ENCODE measurements at places on chromosomes 3 and 15.

- no peak for DNase-seq
Measured at GRCh38 chr3:143484846-143485512, 363.3 kb downstream of the SLC9A9 start.

DNA sequence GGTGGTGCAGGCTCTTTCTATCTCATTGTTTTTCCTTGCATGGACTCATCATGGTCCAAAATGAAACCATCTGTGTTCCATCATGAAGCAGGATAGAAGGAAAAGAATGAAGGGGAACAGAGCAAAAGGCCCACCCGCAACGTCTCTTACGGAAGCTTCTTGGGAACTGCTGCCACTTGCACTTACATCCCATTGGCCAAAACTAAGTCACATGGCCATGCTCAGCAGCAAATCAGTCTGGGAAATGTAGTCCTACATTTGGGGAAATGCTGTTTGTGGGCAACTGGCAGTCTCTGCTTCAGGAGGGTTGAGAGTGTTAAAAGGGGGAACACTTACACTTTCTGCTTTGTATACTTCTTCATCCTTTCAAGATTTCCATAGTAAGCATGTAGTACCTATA lies 191.6 kb downstream of the SV2B start:
- DNase-seq, result no peak

- DNase-seq, result no peak
Measured at GRCh38 chr3:100796556-100796955, 87.3 kb downstream of the TFG start.

DNA sequence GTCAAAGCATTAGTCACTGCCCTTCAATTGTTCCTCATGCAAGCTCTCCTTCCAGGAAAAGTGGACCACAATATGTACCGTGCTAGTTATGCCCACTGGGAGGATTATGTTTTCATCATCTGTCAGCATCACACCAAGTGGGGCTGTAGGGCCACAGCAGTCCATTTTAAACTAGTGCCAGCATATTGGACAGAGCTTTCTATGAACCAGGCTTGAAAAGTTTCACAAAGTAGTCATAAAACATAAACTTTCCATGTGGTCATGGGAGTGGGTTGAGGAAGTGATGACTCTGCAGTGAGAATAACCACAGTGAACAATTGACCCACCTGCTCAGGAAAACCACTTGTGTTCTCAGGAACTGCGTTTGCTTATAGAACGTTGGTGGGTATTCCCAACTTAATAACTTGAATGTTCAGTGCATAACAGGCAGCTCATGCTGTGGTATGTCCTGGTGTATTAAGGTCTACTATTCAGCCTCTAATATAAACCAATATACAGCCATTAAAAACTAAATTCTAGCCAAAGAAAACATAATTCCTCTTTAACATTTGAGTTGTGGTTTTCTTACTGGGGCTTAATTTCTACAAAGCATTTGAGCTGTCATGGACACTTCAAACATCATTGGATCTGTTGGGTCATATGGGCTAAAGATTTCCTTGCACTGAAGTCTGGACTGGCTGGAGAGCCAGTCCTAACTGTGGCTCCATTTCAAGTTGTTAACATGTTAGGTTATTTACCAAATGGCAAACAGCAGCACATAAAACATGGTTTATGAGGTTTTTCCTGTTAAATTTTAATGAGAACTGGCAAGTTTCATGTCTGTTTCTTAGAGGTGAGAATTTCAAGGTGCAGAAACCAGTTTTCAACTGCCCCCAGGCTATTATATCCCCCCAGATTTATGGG lies 274.1 kb downstream of the OTOL1 start:
- no peak for DNase-seq

- no peak for DNase-seq
Measured at GRCh38 chr3:63934041-63934866, 22.1 kb upstream of the SCAANT1 start.

- DNase-seq, result no peak
Measured at GRCh38 chr15:90423801-90424319, 35.8 kb downstream of the IQGAP1 start.

GRCh38 chr3:159830523-159831154 lies 158.0 kb upstream of the IL12A start:
- no peak for DNase-seq
